ENCODE measurements at places on chromosomes 2 and 18.

GRCh38 chr18:3720818-3721545 lies 271.0 kb downstream of the TGIF1 start:
- DNase-seq, result no peak

GRCh38 chr2:202032846-202033316 lies 774 bp upstream of the FZD7 start:
- no peak for DNase-seq

DNA sequence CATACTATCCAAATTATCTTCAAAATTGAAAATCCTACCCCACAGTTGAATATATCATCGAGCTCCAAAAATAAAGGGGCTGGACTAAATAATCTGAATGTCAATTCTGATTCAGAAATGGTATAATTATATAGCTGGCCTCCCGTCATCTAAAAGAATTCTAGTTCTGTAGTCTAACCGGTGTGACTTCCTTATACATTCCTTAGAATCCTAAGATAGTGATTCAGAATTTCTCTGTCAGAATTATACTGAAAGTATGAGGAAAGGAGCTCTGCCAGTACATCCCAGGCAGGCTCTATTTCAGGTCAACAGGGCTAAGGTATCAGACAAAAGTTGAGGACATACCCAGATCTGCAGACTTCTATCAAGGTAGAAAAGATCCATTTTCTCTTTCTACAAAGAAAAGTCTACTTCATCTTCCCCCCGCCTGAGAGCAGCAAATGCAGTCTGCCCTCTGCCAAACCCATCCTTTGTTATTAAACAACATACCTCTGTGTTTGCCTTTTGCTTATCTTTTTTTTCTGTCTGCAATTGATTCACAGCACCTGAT lies 128.5 kb downstream of the METTL4 start:
- DNase-seq, result no peak

GRCh38 chr2:6312367-6312766 lies 553.3 kb downstream of the CMPK2 start:
- no peak for DNase-seq

DNA sequence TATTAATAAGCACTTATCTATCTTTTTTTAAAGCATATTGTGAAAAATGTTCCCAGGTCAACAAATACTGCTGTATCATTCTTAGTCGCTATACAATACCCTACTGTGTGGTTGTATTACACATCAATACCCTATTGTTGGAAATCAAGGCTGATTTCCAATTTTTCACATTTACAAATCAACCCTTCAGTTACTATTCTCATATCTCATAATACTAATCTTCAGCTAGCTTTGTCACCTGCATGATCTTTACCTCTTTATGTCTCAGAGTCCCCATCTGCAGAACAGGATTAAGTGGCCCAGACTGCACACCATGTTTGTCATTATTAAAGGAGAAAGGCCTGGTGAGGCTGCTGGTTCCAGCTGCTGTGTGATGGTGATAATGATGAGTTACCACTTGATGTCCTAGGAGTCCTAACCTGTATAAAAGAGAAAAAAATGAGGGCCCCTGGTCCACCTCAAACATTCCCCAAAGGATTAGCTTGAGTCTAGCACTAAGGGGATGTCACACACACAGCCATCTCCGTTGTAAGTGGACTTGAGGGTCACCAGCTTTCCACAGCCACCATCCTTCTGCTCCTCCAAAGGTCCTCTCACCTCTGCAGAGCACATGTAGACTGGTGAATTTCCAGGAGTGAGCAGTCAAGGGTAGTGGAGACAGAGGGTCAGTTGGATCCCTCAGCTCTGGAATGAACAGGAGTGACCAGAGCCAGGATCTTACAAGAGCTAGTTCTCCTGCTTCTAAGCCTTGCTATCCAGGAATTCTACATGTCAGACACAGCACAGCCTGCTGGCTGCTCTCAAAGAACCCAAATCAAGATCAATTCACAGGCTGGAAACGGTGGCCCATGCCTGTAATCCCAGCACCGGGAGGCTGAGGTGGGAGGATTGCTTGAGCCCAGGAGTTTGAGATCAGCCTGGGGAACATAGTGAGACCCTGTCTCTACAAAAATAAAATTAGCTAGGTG lies 36.0 kb upstream of the BIN1 start:
- no peak for DNase-seq

GRCh38 chr18:73924836-73925235 lies 222.8 kb downstream of the FBXO15 start:
- no peak for DNase-seq

DNA sequence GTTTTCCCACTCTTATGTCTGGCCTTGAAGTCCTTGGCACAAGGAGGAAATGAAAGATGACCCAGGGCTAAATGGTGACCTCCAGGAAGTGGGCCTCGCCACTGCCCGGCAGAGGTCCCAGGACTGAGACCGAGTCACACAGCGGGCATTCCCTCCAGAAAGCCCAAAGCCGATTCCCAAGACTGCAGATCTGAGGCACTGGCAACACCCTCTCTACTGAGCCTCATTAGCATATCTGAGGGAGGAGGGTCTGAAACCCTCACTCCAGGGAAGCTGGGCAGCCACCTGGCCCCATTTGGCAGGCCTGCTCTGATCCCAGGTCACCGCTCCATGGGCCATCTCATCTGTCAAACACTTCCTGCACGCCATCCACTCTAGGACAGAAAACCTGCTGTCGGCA lies 29.1 kb downstream of the FAM178B start:
- no peak for DNase-seq

GRCh38 chr2:234198976-234199375 lies 148.5 kb downstream of the SPP2 start:
- DNase-seq, result no peak

DNA sequence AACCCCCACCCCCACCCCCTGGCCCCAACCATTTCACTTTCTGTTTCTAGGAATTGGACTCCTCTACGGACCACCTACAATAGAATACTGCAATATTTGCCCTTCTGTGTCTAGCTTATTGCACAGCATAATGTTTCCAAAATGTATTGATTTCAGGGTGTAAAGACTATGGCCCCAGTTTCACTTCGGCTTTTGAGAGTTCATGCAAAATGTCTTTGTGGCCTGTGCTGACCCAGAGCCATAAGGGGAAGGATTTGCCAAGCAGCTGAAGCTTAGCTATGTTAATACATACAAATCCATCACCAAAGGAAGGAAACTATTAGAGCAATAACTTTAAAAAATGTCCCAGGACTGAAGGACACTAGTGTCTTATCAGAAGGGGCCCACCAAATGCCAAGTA lies 11.2 kb upstream of the ATP9B start:
- DNase-seq, result no peak

GRCh38 chr18:78995740-78996395 lies 16.2 kb downstream of the SALL3 start:
- DNase-seq, result no peak

Data from activated CD8-positive, alpha-beta memory T cell treated with anti-CD3 and anti-CD28 coated beads for 1 hour (primary cell).